ENCODE measurements at places on chromosomes 12 and 14.

GRCh38 chr12:108097160-108097911 is 31.8 kb upstream of the WSCD2 start:
- no peaks in the 10 kb centered on the region for H3K4me1 ChIP-seq
- H3K36me3 ChIP-seq = no peaks in the 10 kb centered on the region
- no peak overlapping the region for H3K4me3 ChIP-seq
- DNase-seq = no peak
- no peak overlapping the region for H3K27ac ChIP-seq

DNA sequence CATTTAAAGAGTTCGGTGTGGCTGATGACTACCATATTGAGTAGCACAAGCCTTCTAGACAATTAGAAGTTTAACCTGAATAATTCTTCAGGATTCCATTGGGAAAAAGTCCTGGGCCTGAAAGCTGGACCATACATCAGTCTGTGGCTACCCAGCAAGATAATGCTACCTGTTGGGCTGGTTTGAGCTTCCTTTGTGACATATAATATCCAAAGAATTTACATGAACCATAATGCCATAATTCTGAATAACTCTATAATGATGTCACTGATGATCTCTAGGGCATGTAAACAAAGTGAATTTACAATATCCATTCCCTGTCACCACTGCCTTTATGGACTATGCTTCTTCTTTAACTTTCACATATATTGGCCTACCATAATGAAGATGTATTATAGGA is 3.8 kb upstream of the YBX3 start:
- H3K36me3 ChIP-seq = no peaks in the 10 kb centered on the region
- H3K4me3 ChIP-seq = no peak overlapping the region
- DNase-seq = no peak

DNA sequence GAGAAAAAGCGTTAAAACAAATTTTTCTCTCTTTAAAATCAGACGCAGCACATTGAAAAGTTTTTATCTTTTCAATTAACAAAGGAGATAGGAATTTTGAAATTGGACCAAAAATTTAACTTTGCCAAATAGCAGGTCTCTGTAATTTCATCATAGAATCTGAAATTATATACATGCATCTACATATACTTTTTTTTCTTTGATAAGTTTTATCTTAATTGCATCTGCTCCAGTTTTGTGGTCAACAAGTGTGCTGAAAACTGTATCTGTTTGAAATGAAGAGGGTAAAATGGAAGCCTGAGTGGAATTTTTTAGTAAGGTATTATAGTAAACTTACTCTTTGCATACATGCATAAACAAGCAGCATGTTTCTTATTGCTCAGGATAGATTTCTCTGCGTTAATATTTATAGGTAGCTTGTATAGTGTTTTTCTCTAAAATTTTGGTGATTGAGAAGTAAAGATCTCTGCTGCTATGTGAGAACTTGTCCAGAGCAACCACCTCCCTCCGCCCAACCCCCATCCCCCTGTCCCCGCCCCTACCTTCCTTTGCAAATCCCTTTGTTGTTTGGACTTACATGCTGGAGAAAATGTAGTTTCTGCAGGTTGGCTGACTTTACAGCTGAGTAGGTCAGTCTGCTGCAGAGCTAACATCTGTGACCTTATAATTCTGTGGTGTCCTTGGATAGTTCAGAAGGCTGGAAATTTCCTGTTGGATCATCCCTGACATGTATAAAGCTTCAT is 64.6 kb downstream of the VRK1 start:
- H3K27ac ChIP-seq = no peak overlapping the region
- H3K36me3 ChIP-seq = peaks cover 6% of the 10 kb centered on the region
- H3K4me1 ChIP-seq = no peaks in the 10 kb centered on the region
- no peaks in the 10 kb centered on the region for H3K27me3 ChIP-seq
- no peak overlapping the region for H3K4me3 ChIP-seq

DNA sequence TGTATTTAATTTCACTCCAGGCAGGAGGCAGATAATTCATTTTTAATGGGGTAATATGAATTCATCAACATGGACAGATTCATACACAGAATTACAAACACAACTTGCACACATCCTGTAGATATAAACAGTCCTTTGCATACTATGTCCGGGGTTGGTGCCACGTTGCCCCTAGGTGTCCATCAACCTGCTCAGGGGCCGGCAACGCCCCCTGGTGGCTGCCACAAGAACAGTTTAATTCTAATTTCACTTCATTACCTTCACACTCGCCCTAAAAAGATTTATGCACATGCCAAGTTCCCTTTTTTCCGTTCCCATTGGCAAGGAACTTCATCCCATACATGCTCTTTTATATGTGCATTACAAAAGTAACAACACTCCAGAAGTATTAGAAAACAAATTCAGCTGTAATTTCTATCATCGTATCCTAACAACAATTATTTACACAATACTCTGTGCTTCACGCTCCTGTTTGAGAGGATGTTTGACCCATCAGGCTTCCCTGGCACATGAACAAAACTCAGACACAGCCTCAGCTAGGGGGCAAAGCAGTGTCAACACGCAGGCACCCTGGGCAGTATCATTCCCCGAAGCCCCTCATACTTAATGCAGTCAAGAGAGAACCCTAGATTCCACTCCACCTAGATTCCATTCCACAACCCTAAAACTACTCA is 15.5 kb downstream of the MANSC1 start:
- DNase-seq = peak; percentile 17
- H3K4me1 ChIP-seq = no peaks in the 10 kb centered on the region
- no peak overlapping the region for H3K4me3 ChIP-seq
- no peak overlapping the region for H3K27ac ChIP-seq
- no peaks in the 10 kb centered on the region for H3K36me3 ChIP-seq

DNA sequence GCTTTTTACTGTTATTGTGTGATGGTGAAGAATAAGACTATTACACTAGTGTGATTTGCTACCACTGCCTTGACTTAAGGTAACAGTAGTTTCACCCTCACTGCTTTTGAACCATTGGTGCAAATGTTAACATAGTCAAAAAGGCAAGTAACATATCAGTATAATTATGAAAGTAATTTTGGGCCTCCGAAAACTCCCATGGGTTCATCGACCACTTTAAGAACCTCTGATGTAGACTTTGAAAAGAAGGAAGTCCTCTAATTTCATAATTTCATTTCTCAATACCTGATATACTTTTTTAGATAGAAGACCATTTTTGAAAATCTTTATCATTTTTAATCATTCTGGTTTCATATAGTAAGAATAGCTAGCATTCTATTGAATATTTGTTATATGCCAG is 57.7 kb downstream of the ETNK1 start:
- no peak overlapping the region for H3K4me3 ChIP-seq
- peaks cover 23% of the 10 kb centered on the region for H3K36me3 ChIP-seq
- DNase-seq = no peak
- no peak overlapping the region for H3K27ac ChIP-seq
- no peaks in the 10 kb centered on the region for H3K4me1 ChIP-seq
- H3K27me3 ChIP-seq = no peaks in the 10 kb centered on the region

- no peaks in the 10 kb centered on the region for H3K4me1 ChIP-seq
- H3K4me3 ChIP-seq = no peak overlapping the region
- H3K36me3 ChIP-seq = peaks cover 65% of the 10 kb centered on the region
- H3K27me3 ChIP-seq = no peaks in the 10 kb centered on the region
Observed at GRCh38 chr12:66329941-66330340, 27.6 kb downstream of the HELB start.

DNA sequence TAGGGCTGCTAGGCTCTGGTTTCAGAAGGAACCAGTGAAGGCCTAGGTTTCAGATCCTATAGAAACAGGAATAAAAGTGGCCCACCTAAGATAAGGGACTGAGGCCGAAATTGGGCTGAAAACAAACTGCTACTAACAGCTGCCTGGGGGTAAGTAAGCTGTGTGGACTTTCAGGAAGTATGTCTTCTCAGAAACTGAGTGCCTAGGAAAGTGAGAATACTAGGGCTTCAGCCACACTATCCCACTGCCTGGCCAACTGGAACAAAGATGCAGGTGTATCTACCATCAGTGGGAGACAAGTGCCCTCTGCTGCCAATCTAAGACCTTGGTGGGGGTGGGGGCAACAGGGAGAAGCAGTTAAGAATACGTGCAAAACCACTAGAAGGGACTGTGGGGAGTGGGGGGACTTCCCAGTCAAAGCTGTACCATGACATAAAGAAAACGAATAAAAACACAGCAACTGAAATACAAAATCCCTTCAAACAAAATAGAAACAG is 82.5 kb downstream of the MED13L start:
- no peaks in the 10 kb centered on the region for H3K36me3 ChIP-seq
- H3K27me3 ChIP-seq = no peaks in the 10 kb centered on the region
- H3K4me3 ChIP-seq = no peak overlapping the region
- DNase-seq = no peak
- peaks cover 7% of the 10 kb centered on the region for H3K4me1 ChIP-seq
- no peak overlapping the region for H3K27ac ChIP-seq

DNA sequence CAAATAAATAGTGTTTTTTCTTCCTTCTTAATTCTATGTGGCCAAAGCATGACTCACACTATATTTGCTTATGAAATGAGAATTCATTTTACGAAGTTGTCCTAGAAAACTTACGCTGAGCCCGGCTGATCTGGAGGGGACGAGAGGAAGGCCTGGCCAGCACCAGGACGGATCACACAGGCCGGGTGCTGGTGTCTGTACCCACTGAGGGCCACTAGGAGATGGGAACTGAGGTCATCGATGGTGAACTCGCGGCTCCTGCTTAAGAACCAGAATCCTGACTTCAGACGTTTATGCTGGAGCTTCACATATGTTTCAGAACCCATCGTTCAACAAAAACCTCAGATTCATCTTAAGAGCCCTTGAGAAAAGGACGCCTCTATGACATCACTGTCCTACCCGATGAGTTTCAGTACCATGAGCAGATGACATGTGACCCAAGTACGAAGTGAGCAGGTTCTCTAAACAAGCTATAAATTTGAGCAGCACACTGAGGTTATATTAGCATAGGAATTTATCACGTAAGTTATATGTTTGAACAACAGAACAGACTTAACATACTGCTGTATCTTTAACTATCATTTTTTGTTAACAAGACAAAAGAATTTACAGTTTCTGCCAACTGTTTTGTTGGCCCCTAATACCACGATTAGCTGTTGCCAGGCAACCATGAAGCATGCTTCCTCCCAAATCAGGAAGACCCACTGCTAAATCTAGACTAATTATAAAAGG is 111.9 kb downstream of the FOXN3 start:
- no peak overlapping the region for H3K27ac ChIP-seq
- H3K4me1 ChIP-seq = no peaks in the 10 kb centered on the region
- no peaks in the 10 kb centered on the region for H3K27me3 ChIP-seq
- no peak overlapping the region for H3K4me3 ChIP-seq
- no peak for DNase-seq

DNA sequence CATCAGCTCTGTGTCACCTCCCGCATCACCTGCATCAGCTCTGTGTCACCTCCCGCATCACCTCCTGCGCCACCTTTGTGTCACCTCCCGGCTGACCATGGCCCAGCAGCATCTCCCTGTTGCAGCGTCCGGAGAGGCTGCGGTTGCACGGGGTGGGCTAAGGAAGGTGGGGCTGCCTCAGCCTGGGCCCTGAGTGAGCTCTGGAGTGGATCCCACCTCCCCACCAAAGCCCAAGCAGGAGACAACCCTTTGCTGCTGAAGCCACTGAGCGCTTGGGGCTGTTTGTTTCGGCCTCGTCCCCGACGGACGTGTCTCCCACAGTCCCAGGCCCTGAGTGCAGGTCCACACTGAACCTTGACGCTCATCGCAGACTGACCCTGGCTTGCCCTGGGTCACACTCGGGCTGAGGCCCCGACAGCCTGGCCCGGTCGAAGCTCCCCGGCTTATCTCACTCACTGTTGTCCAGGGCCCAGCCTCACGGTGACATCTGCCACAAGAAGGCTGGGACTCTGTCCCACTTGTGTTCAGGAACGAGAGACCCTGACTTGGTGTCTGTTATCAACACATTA is 12.2 kb downstream of the TMEM121 start:
- H3K4me3 ChIP-seq = no peak overlapping the region
- no peaks in the 10 kb centered on the region for H3K36me3 ChIP-seq
- peaks cover 3% of the 10 kb centered on the region for H3K4me1 ChIP-seq
- DNase-seq = no peak
- no peaks in the 10 kb centered on the region for H3K27me3 ChIP-seq

- H3K4me3 ChIP-seq = no peak overlapping the region
Observed at GRCh38 chr12:102960766-102961465, 3.4 kb downstream of the ASCL1 start.

DNA sequence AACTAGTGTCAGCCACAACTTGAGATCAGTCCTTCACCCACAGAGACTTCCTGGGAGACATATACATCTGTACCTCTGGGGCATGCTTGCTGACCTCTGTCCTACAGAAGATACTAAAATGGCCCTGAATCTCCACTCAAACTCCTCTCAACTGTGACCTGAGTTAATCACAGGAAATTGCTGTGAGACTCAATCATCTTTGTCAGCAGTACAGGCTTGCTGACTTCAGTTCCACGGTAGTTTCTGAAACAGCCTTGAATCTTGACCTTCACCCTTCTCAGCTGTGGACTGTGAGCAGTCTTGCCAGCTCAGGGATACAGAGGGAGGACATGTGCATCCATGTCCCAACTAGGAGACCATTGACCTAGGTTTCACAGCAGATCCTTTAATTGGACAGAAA is 1.4 kb upstream of the KLRC1 start:
- no peak overlapping the region for H3K27ac ChIP-seq
- H3K4me3 ChIP-seq = no peak overlapping the region
- no peaks in the 10 kb centered on the region for H3K27me3 ChIP-seq
- no peaks in the 10 kb centered on the region for H3K4me1 ChIP-seq
- no peak for DNase-seq

GRCh38 chr12:43856972-43857371 is 21.1 kb downstream of the TMEM117 start:
- DNase-seq = no peak
- H3K4me1 ChIP-seq = no peaks in the 10 kb centered on the region
- no peak overlapping the region for H3K27ac ChIP-seq
- no peaks in the 10 kb centered on the region for H3K27me3 ChIP-seq

- no peaks in the 10 kb centered on the region for H3K27me3 ChIP-seq
- H3K4me3 ChIP-seq = no peak overlapping the region
- H3K27ac ChIP-seq = no peak overlapping the region
Observed at GRCh38 chr14:104559028-104559803, 20.3 kb upstream of the C14orf180 start.

DNA sequence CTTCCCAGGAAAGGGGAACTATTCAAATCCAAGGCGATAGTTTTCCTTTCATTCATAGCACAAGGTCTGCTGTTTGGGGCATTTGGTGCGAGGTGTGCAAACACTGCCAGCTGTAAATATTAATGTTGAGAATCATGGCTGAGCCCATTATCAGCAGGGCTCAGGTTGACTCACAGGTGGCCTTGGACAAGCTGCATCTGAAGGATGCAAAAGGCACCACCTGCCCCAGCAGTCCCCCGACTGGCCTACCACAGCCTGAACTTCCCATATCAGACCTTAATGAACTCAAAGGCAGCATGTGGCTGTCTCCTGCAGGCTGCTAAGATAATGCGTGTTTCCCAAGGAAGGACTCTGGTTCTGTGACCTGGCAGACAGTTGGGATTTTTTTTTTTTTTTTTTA is 93.3 kb upstream of the MAP1LC3B2 start:
- no peaks in the 10 kb centered on the region for H3K4me1 ChIP-seq
- H3K27me3 ChIP-seq = no peaks in the 10 kb centered on the region
- H3K36me3 ChIP-seq = no peaks in the 10 kb centered on the region
- DNase-seq = no peak
- H3K4me3 ChIP-seq = no peak overlapping the region
